ENCODE measurements at places on chromosomes 5 and 9.

GRCh38 chr5:18932081-18932480 is 1055.9 kb downstream of the CDH18 start:
- no peak for DNase-seq

- DNase-seq: no peak
Measured at GRCh38 chr9:94927048-94927761, 200.7 kb downstream of the AOPEP start.

GRCh38 chr5:55316837-55317236 is 9.0 kb downstream of the MTREX start:
- no peak for DNase-seq

DNA sequence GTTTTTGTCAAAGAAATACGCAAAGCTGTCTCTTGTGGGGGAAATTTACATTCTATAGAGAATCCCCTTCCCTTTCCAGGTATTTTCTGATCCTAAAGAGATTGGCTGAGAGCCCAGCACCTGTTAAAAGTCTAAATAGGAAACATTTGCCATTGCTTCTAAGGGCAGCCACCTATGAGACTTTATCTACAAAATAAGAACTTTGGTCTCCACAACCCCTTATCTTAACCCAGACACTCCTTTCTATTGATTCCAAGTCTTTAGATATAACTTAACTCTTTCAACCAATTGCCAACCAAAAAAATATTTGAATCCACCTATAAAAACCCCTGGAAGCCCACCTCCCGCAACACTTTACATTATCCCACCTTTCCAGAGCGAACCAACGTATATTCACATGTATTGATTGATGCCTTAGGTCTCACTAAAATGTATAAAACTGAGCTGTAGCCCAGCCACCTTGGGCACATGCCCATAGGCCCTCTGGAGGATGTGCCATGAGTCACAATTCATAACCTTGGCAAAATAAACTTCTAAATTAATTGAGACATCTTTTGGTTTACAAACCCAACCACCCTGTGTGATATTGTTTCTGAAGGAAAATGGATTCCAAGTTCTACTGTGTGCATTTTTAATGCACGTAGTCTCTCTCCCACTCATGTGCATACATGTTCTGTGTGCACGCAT is 211.4 kb downstream of the GAS1 start:
- no peak for DNase-seq

- no peak for DNase-seq
Measured at GRCh38 chr5:76765249-76765648, 49.3 kb downstream of the F2R start.

GRCh38 chr9:84903963-84904362 is 234.4 kb downstream of the NTRK2 start:
- no peak for DNase-seq

DNA sequence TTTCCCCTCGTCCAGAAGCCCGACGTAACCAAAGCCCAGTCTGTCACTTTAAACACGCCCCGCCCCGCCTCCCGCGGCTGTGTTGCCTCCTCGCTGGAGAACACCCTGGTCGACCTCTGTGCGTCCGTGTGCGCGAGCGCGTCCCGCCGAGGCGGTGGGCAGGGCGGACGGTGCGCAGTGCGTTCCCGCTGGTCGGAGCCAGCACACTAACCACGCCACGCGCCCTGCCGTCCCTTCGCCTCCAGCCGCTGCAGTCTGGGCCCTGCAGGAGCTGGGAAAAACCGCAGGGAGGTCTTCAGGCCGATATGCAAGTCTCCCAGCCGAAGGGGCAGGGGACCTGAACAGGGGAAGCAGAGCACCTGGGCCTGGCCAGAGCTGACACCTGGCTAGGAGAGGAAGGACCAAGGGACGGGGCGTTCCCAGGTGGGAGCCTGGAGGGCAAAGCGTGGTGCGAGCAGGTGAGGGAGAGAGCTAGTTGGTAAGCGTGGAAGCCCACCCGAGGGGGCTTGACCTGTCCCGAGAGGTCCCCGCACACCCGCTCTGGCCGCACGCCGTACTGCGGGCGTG is 1.3 kb upstream of the PHPT1 start:
- DNase-seq: peak; percentile 64

DNA sequence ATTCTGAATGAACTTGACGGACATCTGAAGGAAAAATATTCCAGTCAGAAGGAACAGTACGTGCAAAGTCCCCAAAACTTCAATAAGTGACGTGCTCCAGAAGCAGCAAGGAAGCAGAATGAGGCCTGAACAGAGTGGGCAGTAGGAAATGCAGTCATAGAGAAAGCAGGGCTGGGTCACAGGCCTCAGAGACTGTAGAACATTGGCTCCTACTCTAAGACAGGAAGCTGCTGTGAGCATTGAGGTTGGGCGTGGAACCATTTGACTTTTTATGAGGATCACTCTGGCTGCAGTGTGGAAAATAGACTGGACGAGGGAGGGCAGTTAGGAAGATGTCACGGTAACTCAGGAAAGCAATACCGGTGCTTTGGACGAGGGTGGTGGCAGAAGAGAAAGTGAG is 64.0 kb downstream of the DOCK8 start:
- peak; percentile 48 for DNase-seq

- DNase-seq: no peak
Measured at GRCh38 chr5:138647794-138648410, 72.7 kb upstream of the HSPA9 start.

DNA sequence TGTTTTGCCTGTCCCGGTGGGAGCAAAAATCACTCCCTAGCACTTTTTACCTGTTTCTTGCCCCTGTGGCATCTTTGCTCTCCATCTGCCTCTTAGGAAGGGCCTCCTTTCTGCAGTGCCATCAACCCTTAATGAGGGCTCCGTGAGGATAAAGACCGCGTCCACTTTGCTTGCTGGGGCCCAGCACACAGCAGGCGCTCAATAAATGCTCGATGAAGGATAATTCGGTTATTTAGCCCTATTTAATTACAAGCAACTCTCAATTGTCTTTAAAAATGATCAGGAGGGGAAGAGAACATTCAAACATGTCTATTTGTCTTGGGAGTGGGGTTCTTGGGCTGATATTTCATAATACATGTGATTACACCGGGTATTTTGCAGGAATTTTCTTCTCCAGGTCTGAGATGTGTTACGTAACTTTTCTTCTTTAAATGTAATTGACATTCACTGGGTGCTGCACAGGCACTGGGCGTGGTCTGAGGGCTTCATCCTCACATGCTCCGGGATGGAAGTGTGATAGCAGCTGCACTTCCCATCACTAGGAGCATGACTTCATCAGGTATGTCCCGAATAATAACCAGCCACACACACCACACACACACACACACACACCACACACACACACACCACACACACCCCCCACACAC is 19.8 kb upstream of the NTNG2 start:
- DNase-seq: no peak

GRCh38 chr5:56514245-56514644 is 281.1 kb upstream of the ANKRD55 start:
- no peak for DNase-seq

- no peak for DNase-seq
Measured at GRCh38 chr5:98334946-98335345, 438.5 kb upstream of the RGMB start.

GRCh38 chr9:81827616-81828296 is 100.5 kb upstream of the SPATA31D4 start:
- DNase-seq: no peak

DNA sequence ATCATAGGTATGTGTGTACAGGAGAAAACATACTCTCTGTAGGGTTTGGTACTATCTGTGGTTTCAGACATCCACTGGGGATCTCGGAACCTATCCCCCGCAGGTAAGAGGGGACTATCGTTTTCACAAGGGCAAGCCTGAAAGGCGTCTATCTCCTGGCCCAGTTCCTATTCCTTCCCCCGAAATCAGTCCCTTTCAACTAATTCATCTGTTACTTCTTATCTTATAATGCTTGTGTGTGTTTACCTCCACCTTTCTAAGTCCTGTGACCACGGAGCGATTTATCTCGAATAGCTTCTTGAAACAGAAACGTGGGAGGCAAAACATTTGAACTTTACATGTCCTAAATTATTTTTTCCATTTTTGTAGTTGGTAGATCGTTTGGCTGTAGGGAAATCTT is 11.4 kb downstream of the ABO start:
- no peak for DNase-seq

- no peak for DNase-seq
Measured at GRCh38 chr5:74232276-74232675, 408.3 kb downstream of the ENC1 start.

- no peak for DNase-seq
Measured at GRCh38 chr5:79756076-79756475, 66.4 kb downstream of the CMYA5 start.

- no peak for DNase-seq
Measured at GRCh38 chr5:146474065-146474464, 26.9 kb downstream of the TCERG1 start.

DNA sequence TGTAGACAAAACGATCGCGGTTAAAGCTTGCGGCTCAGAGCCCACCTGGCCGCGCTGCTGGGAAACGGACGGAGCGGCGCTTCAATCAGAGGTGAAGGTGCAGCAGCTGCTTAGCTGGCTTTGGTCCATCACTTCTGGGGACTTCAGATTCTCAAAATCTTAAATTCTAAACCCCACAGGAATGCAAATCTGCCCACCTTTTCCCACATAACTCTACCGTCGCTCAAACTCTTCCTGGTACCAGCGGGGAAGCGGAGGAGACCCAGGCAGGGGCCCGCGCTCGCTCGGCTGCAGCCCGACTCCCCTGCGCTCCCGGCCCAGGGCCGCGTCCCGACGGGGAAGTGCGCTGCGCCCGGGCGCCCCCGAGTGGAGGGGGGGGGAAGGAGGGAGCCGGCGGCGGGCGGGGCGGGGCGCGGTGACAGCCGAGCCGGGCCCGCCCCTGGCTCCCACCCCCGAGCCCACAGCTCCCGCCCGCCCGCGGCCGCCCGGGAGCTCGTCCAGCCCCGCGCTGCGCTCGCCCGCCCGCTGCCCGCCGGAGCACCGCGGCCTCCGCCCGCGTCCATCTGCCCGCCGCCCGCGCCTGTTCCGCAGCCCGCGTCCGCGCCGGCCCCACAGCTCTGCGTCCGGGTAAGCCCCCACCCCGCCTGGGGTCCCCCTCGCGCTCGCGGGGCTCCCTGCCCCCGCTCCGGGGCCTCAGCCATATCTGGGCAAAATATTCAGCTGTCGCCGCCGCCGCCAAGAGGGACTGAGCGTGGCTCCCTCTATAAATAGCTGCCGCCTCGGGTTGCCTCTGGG is at the start of gene TMOD1:
TMOD1 (plus strand) TSS at position 490 of the 795 bp plus-strand sequence. CDS start 22,523 bp downstream, outside the sequence.
- no peak for DNase-seq

DNA sequence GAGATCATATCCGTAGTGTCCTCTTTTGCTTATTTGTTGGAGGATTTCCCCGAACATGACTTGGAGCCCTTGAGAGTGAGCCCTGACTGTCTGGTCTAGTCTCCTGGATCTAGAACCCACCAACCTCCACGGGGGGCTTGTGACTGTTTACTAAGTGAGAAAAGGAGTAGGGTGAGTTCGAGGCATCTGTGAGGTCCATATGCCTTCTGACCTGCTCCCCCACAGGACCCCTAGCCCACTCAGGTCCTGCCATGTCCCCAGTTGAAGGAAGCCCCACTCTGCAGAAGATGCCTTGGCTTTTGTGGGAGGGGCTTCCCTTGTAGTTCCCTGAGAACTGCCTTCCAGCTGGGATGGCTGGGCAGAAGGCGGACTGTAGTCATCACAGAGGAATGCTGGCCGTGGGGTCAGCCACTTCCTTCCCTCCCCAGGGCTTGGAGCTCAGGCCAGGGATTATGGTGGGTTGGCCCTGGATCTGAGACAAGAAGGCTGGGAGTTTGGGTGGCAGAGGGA is 7.0 kb upstream of the IRF1 start:
- no peak for DNase-seq

GRCh38 chr5:159713254-159713653 is 203.0 kb upstream of the ADRA1B start:
- no peak for DNase-seq

DNA sequence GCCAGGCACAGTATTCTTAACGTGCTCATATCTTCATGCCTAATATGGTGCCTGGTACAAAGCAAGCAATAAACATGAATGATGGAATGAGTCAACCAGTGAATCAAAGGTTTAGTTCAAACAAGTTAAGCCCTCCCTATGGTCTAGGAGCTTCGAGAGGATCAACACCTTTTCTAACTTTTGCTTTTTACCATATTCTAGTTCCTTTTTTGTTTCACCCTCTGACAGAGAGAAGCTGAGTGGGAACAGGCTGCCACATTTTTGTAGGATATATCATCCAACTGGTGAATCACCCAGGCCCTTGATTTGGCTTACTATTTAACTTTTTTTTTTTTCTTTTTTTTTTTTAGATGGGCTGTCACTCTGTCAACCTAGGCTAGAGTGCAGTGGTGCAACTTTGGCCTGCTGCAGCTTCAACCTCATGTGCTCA is 39.3 kb upstream of the TNC start:
- no peak for DNase-seq

- DNase-seq: no peak
Measured at GRCh38 chr5:54608423-54609085, 91.0 kb downstream of the SNX18 start.

GRCh38 chr5:3056866-3057265 is 305.4 kb upstream of the IRX2 start:
- no peak for DNase-seq

DNA sequence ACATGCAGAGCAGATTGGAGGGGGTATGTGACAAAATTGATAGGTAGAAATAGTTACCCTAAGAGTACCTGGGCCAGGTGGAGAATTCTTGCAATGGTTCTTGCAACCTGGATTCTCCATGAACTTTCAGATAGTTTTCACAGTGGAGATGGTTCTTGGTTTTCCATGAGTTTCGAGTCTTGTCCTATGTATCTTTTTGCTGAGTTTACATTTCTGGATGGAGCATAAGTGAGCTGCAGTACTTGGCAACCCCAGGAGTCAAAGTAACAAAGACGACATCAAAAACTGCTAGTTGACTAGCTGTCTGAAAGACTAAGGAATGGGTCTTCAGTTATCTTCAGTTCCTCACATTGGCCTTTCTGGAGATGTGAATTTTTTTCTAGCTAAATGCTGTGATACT is 196.6 kb upstream of the RAD23B start:
- no peak for DNase-seq

DNA sequence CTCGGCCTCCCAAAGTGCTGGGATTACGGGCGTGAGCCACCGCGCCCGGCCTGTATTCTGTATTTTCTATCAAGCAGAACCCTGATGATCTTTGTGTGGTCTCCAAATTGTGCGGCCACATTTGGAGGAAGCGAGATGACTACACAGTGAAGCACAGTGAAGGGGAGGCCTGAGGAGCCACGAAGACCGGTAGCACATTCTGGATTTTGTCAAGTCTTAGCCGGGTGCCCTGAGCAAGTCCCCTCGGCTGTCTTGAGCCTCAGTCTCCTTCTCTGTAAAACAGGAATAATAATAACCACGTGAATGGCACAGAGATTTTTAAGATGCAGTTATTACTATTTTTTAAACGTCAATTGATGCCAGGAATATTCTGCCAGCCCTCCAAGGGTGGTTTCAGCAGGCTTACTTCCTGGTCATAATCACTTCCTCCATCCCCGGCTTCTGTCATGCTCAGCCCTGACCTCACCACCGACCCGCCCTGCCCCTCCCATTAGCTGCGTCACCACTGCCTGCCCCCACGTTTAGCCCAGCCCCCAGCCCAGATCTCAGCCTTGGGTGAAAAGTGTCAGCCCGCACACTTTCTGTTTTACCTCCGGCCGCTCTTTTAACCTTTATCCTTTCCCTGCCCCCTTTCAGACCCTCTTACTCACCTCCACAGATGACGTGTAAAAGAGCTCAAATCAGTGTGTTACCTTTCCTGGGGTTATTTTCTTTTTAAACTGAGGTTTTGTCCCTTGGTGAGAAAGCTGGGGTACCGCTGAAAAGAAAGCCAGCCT is 27.0 kb upstream of the ERGIC1 start:
- peak; percentile 78 for DNase-seq

Measured in CD4-positive, alpha-beta memory T cell (primary cell).